Activated T-helper 9 cell treated with anti-CD3 and anti-CD28 coated beads, Interleukin-2, amount 50 U/mL, for 16 hours (primary cell): ENCODE measurements at places on chromosomes 1 and 21.

- no peak for DNase-seq
Measured at GRCh38 chr21:32794644-32795079, 23.1 kb upstream of the PAXBP1 start.

DNA sequence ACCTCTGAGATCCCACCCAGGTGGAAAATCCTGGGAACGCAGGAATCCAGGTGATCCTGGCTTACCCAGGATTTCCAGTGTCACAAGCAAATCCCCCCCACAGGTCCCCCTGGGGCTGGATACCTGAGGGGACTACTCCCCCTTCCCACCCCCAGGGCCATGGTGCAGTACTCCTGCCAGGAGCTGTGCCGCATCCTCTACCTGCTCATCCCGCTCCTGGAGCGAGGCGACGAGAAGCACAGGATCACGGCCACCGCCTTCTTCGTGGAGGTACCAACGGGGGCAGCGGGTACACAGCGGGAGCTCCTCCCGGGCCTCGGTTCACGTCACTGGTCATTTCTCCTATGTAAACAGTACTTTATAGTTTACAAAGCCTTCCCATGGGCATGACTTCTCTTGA, 20.4 kb upstream of the TTC4 start:
- no peak for DNase-seq

- no peak for DNase-seq
Measured at GRCh38 chr1:107018445-107018844, 38.0 kb upstream of the PRMT6 start.

DNA sequence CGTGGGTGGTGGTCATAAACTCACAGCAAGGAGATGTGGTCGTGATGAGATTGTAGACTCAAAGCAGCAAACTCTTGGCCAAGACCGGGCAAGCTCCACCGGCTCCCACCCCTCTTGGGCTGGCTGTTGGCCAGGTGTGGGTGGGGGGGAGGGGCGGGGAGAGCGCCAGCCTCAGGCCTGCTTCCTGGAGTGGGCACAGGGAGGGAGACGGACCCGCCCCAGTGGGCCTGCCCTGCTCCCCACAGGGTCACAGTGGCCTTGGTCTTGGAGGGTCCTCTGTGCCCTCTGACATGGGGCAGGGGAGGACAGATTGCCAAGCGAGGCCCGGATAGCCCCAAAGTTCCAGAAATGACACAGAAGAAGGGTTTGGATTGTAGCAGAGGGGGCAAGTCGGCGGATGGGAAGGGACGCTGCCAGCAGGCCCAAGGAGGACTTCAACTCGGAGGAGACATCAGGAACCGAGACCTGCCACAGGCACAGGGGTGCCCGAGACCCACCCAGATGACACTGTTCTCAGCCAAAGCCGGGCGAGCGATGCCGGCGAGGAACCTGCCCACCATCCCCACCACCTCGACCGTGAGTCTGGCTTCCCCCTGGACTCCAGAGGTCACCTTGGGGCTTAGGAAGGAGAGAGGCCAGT, 85.4 kb upstream of the ACTRT2 start:
- DNase-seq, result no peak

DNA sequence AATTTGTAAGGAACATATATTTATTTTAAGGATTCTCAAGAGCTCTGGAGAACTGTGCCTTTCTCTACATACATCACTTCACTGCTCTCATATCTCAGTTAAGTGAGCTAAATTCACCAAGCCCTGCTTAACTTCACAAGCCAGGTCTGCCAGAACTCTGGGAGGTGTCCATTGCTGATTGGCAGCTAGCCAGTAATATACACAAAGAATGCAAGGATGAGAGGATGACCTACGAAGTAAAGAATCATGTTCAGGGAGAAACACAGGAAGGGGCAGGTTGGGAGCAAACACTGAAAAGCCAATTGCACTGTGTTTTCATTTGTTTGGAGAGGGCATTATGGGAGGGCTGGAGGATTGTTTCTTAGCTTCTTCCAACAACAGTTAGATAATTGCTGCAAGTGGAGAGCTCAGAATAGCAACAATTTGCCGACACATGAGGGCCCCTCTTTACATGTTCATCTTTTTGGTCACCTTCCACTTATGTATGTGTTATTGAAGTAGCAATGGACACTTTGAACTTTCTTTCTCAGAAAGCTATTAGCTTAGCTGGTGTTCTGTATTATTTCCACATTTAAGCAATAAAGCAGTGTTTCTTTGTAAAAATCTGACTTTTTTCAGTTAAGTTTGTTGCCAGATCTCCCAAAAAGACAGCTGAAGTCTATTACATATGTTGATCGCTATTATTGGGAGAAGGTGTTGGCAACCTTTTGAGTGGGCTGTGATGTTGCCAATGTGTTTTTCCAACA, 254.8 kb downstream of the LTN1 start:
- DNase-seq, result no peak

DNA sequence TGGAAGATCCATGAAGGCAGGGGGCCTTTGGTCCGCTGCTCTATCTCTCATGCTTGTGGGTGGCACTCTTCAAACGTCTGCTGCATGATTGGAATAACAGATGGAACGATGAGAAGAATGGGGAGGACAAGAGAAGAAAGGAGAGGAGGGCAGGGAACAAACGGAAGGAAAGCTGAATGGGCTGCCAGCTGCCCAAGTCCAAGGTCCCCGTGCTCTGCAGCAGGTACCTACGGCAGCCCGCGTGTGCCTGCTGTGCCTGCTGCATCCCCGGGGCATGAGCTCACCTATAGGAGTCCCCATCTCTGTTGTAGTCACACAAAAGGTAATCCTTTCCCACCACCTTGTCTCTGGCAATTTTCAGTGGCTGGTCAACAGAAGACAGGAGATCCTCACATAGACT, 73.1 kb downstream of the SLC66A1 start:
- no peak for DNase-seq

GRCh38 chr1:24096739-24097103, 15.2 kb downstream of the MYOM3 start:
- DNase-seq, result no peak

- DNase-seq, result no peak
Measured at GRCh38 chr21:14981246-14981645, 83.6 kb downstream of the NRIP1 start.

DNA sequence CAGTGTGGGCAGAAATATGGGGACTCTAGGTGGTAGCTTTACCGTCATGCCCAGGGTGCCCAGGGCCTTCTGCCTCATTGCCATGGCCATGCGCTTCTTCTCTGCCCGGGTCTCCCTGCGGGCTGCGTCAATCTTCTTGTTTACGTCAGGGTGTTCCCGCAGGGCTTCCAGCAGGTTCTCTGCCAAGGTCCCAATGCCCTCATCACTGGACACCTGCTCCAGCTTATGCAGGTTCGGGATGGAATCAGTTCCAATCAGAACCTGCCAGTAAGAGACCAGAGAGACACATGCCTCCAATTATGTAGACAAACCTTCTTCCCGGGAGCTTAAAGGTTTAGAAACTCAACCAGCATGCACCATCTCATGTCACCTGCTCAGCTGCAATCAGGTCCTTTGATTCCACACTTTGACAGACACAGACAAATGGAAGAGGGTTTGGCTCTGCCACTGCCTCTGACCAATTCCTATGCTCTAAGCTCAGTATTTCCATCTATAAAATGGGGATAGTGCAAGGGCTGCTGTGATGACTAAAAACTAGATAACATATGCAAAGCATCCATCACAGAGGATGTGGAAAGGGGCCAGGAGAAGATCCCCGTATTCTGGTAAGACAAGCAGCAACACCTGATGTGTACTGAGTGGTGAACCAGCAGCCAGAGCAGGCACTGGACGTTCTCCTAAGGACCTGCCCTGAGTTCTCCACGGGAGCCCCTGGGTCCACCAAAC, 121.2 kb downstream of the UBR4 start:
- DNase-seq, result no peak

DNA sequence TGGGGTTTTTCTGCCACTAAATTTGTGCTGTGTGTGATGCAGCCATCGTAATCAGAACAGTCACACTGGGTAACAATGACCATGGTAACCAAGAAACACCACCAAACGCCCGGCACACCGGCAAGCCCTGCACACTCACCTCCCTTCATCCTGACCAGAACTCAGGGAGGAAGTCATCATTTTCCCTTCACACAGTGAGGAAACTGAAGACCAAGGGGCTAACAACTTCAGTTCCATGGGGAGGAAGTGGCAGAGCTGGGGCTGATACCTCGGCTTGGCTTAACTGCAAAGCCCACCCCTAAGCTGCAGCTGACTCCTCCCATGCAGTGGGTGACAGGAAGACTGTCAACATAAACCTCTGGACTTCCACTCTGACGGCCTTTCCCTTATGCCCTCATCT, 69.3 kb upstream of the BCAR3 start:
- DNase-seq, result no peak

DNA sequence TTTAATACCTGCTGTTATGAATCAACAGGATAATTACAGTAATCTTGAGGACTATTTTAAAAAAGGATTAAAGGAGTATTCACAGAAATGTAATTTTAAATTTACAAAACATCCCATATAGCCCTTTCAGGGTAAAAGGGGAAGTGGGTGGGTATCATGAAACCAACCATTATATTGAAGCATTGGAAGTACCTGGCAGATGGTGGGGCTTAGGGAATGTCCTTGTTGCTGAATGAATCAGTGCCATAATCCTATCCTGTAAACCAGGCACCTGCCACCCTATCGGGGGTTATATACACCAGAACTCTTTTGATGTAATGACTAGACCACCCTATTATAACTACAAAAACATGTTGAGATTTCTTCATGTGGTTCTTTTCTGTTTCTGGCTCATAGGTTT, 30.4 kb downstream of the CDC14A start:
- DNase-seq, result no peak

- no peak for DNase-seq
Measured at GRCh38 chr21:26759731-26760130, 85.5 kb downstream of the ADAMTS1 start.

DNA sequence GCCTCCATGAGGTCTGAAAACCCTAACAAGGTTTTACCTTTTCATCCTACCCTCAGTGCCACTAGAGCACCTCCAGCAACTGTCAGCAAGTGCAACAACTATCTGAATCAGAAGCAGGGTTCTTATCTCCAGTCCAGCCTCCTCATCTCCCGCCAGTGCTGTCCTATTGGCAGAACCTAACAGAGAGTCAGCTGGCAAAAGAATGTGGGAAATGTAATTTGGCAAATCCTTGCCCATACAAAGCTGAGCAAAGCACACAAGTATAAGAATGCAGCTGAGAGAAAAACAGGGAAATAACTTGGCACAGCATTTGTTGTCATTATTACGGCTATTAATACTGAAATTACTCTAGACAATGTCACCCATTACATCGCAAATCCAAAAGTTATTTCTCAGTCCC, 124.2 kb downstream of the ATP6V1G3 start:
- no peak for DNase-seq

DNA sequence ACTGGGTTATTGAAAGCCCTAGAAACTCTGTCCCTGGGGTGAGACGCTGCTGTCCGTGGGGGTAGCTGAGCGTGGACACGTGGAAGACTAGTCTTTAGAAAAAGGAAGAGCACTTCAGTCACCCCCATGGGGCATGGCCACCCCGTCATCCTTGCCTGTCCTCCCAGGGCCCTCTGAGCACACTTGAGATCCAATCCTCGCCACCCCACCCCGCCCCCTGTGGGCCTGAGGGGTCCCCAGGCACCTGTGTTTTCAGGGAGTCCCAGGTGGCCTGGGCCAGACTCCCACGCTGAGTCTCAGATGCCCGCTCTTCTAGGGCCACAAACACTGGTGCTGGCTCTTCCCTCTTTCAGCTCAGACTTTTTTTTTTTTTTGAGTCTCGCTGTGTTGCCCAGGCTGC, 2.5 kb downstream of the PRKCZ start:
- no peak for DNase-seq

GRCh38 chr21:27693376-27693775, 726.5 kb upstream of the ADAMTS5 start:
- no peak for DNase-seq

- DNase-seq, result no peak
Measured at GRCh38 chr1:229848752-229849677, 218.0 kb upstream of the GALNT2 start.

GRCh38 chr1:7491109-7491817, 279.8 kb upstream of the VAMP3 start:
- no peak for DNase-seq

DNA sequence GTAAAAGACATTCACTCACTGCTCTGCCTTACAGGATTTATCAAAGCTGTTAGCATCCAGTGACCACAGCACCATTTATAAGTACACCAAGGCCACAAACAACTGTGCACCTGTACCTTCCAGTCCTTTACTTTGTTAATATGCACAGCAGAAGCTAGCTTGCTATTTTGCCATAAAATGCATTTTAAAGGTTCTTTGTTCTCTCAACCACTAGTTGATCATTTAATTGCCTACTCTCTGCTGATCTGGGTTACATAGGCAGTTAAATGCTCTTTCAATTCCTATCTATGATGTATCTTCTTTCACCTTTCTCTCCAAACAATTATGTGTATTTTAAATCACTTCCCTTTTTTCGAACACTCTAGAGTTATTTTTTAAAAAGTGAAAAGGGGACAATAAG, 126.4 kb downstream of the SIPA1L2 start:
- DNase-seq, result no peak

DNA sequence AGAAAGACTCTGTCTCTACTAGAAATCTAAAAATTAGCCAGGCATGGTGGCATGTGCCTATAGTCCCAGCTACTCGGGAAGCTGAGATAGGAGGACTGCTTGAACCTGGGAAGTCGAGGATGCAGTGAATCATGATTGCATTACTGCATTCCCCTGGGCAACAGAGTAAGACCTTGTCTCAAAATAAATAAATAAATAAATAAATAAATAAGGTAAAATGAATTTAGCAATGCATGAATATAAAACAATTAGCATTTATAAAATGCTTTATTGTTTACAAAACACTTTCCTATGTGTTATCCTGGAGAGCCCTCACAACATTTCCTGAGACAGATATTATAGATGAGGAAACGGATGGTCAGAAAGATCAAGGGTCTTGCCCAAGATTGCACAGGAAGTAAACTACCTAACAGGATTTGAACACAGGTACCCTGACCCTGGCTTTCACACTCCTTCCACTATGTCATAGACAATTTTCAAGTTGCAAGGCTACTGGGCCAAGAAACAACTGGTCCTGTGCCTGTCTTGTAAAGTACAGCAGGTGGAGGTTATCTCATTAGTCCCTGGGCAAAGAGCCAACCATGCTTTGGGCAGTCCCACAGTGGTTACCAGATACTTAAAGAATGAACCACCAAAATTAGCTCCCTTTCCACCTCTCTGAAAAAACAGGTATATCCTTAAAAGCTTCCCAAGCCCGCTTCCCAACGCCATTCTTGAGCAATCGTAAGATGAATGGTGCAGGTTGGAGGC, 15.4 kb upstream of the VSIG8 start:
- DNase-seq, result no peak

- DNase-seq, result no peak
Measured at GRCh38 chr1:24289937-24290595, 29.1 kb upstream of the GRHL3 start.

GRCh38 chr21:38888991-38889561, 83.3 kb downstream of the ETS2 start:
- no peak for DNase-seq

DNA sequence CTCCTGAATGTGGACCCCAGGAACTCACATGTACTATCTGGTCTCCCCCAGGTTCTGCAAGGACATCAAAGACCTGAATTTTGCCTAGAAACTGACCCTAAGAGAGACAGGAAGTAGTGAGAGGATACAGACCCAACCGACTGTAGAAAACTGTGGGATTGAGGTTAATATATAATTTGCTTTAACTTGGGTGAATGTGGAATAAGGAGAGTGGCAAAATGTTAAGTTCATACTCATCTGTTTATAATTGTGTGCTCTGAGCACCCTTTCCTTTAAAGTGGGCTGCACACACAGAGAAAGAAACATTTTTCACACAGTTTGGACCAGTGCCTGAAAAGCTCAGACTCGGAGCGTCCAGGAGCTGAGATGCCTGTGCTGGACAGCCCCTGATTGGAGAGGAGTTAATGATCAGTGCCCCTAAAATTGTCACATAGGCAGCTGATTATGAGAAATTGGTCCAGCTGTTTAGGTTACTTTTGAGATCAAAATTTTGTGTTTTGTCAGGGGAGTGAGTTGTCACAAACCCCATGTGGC, 37.2 kb downstream of the ROR1 start:
- DNase-seq, result no peak
